Liver (tissue), 10 donors: ENCODE measurements at places on chromosomes 2 and 18.
A peak's percentile ranks its signal among the peaks of the same experiment; 100 is the strongest.

- DNase-seq: no peak
Measured at GRCh38 chr18:55088000-55088401, 128.7 kb upstream of the CCDC68 start.

GRCh38 chr18:75212751-75213090 is 2.1 kb downstream of the TSHZ1 start:
- no peak for DNase-seq

GRCh38 chr18:12742453-12742852 is 39.6 kb downstream of the PSMG2 start:
- no peak for DNase-seq

- no peak for DNase-seq
Measured at GRCh38 chr2:143083636-143084035, 45.6 kb upstream of the ARHGAP15 start.

GRCh38 chr2:137813176-137813575 is 151.1 kb upstream of the HNMT start:
- no peak for DNase-seq

GRCh38 chr2:138210487-138210886 is 246.2 kb downstream of the HNMT start:
- no peak for DNase-seq

DNA sequence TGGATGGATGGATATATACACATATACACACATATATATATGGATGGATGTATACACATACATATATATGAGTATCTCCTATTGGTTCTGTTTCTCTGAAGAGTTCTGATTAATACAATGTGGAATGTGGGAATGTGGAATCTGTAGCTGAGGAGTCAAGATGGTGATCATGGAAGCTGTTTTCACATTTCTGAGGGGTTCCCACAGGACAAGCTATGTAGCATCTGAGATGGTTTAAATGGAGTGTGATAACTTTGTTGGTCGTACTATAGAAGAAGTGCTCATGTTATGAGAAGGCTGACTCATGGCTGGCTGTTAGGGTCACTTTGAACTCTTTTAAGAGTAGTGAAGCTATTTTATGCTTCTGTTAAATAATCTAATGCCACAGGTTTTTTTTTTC is 279.7 kb downstream of the MEIS1 start:
- no peak for DNase-seq

GRCh38 chr2:196217116-196217515 is 45.7 kb upstream of the STK17B start:
- no peak for DNase-seq

GRCh38 chr2:152506843-152507242 is 171.9 kb downstream of the FMNL2 start:
- DNase-seq: no peak

- no peak for DNase-seq
Measured at GRCh38 chr2:74867841-74868658, 34.1 kb downstream of the HK2 start.

DNA sequence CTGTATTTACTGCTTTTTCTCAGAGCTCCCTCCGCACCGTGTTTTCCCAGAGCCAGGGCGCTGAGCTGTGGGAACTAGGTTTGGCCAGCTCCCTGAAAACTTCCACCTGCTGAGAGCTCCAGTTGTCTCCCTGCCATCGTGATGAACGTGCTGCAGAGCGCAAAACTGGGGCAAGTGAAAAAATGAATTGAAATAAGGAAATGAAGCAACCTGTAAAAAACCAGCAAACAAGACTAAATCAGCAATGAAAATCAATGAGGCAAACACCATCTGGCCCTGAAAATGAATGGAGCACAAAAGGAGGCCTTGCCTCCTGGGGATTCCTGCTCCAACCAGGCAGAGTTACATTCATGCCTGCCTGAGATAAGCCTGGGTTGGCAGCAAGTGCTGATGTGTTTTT is 129.9 kb downstream of the MARCHF4 start:
- no peak for DNase-seq

DNA sequence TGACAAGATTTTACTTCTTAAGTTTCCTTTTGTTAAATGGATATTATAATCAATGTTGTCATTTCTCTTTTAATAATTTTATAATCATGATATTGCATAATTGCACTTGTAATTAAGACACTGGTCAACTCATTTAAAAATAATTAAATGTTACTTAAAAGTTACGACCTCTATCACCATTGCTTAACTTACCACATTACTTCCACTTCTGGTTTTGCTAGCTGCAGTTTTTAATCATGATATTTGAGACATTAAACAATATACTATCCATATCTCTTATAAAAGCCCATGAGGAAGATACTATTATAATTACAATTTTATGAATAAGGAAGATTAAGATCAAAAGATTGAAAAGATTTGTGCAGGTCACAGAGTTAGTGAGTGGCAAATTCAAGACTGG is 502.0 kb downstream of the RNF144A start:
- no peak for DNase-seq

GRCh38 chr2:383178-383577 is 95.3 kb upstream of the ALKAL2 start:
- no peak for DNase-seq

- DNase-seq: no peak
Measured at GRCh38 chr2:30631051-30631671, 176.1 kb downstream of the CAPN13 start.

- DNase-seq: peak; percentile 19
Measured at GRCh38 chr18:35508746-35509338, 11.1 kb upstream of the INO80C start.

GRCh38 chr2:234242459-234242836 is 191.9 kb downstream of the SPP2 start:
- DNase-seq: no peak

DNA sequence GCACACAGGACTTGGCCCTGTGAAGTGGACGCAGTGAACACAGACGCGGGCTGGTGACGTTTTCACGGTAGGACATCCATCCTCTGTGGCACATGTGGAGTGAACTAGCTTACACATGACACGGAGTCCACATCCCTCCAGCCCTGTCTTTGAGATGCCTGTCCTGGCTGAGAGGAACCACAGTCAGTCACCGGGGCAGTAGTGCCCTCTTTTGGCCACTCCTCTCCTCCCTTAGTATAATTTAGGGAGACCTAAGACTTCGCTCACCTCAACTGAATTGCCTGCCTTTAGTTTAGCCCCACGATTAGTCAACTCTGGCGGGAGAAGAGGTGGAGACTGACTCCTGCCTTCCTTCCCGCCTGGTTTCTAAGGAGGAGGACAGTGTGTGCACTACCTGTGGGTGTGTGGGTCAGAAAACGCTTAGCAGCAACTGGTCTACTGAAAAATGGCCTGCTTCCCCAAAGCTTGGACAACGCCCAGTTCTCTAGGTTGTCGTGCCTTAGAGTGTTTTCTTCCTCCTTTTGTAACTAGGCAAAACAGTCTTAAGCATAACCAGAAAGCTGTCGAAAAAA is 70.6 kb downstream of the MBP start:
- DNase-seq: no peak
